ENCODE measurements at places on chromosomes 2 and 18.

DNA sequence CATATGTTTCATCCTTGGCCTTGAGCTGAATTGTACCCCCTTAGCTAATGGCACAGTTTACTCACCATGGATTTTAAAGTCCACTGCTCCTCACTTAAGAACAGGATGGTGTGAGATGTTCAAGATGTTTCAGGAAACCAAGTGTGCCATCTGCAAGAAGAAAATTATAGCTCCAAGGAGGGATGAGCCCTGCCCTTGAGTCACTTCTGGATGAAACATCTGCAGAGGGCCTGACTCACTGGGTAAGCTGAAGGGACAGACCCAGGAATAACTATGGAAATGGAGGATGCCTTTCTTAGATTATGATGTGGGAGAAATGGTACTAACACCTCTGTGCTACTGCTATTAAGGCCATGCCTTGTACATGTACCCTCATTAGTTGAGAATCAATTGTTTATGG is 6.4 kb downstream of the MARS2 start:
- no peak for DNase-seq

- no peak for DNase-seq
Observed at GRCh38 chr2:217939629-217940245, 63.1 kb downstream of the TNS1 start.

- DNase-seq = no peak
Observed at GRCh38 chr18:69787825-69788547, 159.7 kb downstream of the CD226 start.

- DNase-seq = no peak
Observed at GRCh38 chr18:49398331-49398730, 62.1 kb downstream of the DYM start.

- DNase-seq = no peak
Observed at GRCh38 chr18:36279001-36279400, 18.5 kb upstream of the FHOD3 start.

- DNase-seq = no peak
Observed at GRCh38 chr2:23542230-23542789, 157.3 kb downstream of the KLHL29 start.

DNA sequence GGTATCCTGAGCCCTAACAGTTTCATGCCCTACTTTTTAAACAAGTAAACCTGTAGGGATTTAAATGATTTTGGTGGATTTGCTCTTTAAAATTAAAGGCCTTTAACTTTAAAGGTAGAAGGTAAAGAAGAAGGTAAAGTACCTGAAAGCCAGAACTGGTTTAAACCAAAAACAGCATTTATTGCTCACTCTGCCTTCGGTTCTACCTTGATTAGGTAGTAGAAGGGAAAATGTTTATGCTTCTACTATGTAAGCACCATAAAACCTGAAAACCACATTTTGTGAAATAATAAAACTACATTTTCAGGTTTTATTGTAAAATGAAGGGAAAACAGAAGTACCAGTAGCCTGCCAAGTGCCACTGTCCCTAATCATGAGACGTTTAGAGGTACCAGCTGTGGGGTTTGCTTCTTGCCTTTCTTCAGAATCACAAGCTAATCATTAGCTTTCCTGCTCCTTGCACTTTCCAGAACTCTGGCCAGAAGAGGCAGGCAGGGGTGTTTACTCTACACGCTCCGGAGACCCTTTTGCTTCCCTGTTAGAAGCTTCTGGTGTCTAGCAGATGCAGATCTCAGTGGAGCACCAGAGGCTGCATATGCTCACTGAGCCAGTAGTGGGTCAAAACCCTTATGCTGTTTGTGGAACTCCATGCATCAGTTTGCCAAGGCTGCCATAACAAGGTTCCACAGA is 33.3 kb downstream of the RPIA start:
- DNase-seq = no peak

DNA sequence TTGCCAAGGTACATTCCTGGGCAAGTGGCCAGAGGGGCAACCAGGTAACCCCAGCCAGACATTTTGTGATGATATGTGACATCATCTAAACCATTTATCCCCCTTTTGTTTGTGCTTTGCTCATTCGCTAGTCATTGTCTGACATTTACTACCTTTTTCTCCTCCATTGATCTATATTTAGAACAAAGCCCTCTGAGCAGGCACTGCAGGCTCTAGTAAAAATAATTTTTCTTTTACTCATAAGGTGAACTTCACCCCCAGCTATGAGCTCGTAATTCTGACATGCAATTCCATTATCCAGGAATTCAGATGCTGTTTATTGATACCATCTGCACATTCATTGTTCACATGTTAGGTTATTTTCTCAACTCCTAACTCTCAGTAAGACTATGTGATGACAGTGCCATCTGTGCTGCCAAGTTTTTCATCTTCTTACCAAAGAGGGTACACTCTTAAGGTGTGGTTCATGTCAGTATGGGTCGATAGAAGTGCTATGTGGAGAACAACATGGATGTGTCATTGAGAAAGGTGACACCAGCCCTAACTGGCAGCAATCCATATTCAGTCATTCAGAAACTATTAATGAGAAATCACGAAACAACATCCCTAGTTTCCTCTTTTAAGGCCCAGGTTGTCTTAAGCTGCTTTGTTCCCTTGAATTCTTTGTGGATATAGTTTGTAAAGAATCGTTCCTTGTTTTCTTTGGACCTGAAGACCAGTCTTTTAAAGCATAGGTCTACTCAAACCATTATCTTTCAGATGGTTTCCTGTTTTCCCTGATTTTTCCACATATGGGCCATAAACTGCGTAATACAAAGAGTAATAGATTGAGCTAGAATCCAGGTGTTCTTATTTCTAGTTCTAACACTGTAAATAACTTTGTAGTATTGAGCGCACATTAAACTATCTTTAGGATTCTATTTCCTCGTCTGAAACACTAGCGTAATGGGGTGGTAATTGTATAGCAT is 978.1 kb upstream of the CDH2 start:
- DNase-seq = no peak

- no peak for DNase-seq
Observed at GRCh38 chr2:156563994-156564753, 128.0 kb downstream of the GPD2 start.

DNA sequence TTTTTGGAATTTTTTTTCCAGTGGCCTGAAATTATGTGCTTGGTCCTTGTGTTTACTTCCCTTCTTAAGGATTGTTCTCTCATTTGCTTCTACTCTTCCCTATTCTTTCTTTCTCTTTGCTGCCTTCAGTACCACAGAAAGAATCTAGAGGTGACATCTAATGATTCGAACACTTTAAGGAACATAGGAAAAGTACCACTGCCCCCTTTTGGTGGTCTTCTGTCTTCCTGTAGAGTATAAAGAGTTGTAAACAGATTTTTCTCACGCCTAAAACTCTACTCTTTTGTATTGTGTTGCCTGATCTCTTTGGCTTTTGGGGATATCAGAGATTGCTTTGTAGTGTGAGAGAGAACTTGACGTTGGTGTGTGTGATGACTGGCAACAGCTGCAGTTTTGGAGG is 7.0 kb upstream of the SCTR start:
- DNase-seq = no peak

GRCh38 chr2:69095305-69095704 is 82.3 kb downstream of the ANTXR1 start:
- DNase-seq = no peak

- DNase-seq = no peak
Observed at GRCh38 chr2:3741867-3742602, 38.7 kb downstream of the DCDC2C start.

DNA sequence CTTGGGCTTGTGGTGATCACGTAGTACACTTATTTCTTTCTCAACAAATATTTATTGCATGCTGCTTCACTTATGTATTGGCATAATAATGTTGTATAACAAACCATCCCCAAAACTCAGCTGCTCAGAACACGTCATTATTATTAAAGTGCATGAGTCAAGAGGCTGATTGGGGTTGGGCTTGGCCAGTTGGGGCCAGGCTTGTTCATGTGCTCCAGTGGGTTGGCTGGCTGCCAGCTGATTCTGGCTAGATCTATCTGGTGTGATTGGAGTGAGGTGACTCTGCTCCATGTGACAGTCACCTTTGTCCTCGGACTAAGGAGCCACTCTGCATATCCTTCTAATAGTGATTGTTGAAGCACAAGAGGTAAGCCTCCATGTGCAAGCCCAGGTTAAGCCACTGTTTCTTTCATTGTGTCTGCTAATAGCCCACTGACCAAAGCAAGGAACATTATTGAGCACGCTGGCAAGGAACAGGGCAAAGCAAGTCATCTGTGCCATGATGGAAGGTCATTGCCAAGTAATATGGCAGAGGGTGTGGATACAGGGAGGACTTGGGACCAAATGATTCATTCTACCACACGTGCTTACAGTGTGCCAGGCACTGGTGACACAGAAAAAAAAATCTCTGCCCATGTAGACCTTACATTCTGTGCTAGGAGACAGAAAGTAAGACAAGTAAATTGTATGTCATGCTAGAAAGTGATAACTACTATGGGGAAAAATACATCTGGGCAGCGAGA is 63.3 kb upstream of the TMEM182 start:
- DNase-seq = no peak

- DNase-seq = no peak
Observed at GRCh38 chr2:172928756-172929155, 146.9 kb upstream of the MAP3K20 start.

DNA sequence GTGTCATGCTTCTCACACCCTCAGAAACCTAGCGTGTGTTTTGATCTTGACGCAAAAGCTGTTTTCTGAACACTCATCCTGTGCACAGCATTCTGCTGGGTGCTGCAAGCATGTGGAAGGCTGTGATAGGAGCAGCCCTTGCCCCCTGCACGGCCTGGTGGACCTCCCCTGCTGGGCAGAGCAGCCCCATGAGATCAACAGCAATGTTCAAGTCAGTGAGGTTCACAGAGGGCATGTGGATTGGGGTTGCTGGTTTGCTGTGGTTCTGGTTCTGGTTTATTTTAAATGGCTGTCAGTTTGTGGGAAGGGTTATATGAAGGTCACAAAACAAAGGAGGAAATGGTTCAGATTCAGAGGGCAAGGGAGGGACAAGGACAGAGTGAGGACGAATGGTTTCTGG is 71.3 kb downstream of the SOWAHC start:
- no peak for DNase-seq

DNA sequence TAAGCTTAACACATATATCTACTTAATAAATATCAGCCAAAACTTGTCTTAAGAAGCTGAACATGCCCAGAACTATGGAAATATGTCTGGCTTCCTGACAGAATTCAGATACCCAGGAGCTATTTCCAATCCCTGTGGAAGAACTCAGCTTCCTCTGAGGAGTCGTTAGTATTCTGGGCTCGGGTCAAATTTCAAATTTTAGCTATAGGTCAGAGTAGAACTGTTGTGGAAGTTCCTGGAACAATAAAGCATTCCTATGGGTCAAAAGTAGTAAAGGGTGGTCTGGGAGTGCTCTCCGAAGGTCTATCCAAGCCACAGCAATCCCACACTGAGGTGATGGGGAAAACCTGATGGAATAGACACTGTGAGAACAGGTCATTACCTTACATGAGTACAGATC is 342.7 kb upstream of the CHST9 start:
- DNase-seq = no peak

DNA sequence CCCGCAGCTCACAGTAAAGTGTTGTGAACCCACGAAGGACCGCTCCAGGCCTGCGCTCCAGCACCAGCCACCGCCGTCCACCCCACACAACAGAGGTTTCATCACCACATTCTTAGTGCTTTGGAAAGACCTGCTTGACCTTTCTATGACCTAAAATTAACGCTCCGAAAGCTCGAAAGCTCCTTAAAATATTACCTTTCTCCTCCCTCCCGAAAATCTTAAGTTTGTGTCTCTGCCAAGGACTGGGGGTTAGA is 149.2 kb downstream of the TWIST2 start:
- no peak for DNase-seq

GRCh38 chr18:63084219-63084618 is 235.3 kb downstream of the BCL2 start:
- no peak for DNase-seq

DNA sequence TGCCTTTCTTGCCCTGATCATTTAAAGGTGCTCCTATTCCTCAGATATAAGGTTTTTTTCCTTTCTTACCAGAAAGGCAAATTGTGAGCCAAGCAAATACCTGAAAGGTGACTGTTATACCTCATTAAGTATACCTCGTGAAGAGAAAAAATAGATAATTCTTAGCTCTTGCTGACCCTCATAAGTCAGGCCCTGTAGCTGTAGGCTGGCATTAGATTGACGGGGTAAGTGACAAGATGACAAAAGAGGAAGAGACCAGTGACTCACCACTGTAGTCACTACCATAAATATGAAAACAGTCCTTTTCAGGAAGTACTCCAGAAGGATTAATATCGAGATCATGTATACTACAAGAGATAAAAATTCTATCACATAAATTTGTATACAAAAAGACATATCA is 104.6 kb downstream of the PTPN4 start:
- DNase-seq = no peak

DNA sequence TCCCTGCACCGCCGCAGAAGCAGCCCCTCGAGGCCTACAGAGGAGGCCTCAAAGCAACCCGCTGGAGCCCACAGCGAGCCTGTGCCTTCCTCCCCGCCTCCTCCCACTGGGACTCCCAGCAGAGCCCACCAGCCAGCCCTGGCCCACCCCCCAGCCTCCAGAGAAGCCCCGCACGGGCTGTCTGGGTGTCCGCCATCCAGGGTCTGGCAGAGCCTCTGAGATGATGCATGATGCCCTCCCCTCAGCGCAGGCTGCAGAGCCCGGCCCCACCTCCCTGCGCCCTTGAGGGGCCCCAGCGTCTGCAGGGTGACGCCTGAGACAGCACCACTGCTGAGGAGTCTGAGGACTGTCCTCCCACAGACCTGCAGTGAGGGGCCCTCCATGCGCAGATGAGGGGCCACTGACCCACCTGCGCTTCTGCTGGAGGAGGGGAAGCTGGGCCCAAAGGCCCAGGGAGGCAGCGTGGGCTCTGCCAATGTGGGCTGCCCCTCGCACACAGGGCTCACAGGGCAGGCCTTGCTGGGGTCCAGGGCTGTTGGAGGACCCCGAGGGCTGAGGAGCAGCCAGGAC is 31.2 kb downstream of the GPC1 start:
- no peak for DNase-seq

DNA sequence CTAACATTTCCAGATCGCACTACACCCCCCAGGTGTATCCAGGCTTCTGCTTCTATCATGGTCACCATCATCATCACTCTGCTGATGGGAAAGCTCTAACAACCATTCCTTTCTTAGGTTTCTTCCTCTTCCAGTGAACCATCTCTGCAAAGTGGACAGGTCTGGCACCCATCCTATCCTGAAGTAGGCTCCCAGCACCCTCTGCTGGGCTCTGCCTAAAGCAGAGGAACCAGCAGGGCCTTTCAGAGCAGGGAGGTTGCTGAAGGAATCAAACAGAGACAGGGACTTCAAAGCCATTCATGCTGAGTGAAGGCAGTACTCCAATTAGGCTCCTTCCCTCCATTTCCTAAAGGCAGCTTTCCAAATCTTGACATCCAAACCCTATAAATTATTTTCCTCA is 27.2 kb upstream of the SATB2 start:
- no peak for DNase-seq

DNA sequence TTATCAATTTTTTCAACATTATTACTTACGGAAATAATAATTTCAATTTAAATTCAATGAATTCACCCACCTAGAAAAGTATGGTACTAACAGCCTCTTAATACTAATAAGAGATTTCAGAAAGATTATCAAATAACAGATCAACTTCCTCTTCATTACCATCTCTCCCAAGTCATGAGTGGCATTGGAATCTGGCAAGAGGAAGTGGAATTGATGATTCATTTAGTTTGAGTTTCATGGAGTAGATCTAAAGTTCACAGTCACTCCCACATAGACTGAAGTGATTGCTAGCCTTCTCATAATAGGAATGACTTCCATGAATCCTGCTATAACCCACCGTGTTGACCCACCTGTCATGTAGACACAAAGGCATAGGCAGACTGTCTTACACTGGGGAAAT is 77.7 kb upstream of the WDR75 start:
- DNase-seq = no peak

- no peak for DNase-seq
Observed at GRCh38 chr2:20516291-20516645, 69.4 kb downstream of the RHOB start.

GRCh38 chr2:43777306-43777926 is 3.6 kb downstream of the DYNC2LI1 start:
- DNase-seq = no peak

Measured in CD8-positive, alpha-beta T cell (primary cell).